ENCODE measurements at places on chromosomes 1 and 21.
A peak's percentile ranks its signal among the peaks of the same experiment; 100 is the strongest.

- no peak for DNase-seq
Observed at GRCh38 chr1:38624336-38625039, 235.1 kb downstream of the RRAGC start.

- DNase-seq: no peak
Observed at GRCh38 chr1:4045397-4046010, 145.4 kb upstream of the C1orf174 start.

- DNase-seq: no peak
Observed at GRCh38 chr1:240255922-240256321, 164.2 kb downstream of the FMN2 start.

DNA sequence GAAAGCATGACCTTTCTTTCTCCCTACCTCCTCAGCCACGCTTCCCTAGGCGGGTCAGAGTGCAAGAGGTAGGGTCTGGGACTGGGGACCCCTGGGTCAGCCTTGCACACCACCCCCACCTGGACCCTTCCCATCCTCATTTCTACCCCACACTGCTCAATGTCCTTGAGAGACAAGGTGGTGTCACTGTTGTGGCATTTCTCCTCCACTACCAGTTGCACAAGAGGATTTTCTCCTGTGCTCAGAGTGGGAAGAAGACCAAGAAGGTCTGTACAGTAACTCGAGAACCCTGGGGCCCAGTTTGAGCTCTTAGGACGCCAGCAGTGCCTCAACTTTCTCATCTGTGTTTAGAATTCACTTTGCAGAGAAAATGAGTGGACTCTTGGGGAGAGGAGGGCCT is 49.4 kb upstream of the CD34 start:
- no peak for DNase-seq

DNA sequence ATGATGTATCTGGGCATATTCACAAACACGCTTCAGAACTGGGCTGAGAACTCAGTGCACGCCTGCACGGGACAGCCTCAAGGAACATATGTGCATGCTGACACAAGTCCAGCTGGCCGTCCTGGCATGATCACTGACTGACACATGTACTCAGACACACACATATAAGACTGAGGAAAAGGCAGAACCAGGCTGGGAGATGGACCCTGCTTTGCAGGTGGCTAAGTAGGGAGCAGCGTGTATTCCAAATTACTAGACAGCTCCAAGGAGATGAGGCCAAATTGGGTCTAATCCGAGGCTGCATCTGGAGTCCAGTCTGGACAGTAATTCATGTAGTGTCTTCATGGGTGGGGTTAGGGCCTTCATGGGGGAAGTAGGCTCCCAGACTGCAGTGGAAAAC is 41.4 kb upstream of the GJB5 start:
- DNase-seq: no peak

DNA sequence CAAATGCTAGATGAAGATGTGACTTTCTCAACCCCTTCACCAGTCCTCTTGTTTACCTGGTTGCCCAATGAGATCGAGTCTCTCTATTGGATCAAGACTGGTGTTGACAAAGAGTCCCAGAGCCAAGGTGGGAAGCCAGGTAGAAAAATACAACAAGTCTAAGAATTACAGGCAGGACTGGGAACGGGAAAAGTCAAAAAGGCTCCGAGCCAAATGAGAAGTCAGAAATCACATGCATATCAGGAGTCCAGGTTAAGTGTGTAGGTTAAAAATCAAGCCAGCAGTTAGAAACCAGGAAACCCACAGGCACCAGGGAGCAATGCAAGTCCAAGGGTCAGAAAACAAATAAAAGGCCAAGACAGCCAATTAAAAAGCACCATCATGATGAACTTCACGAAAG is 27.4 kb upstream of the DUSP23 start:
- no peak for DNase-seq

- DNase-seq: peak; percentile 36
Observed at GRCh38 chr1:56396581-56396980, 182.8 kb downstream of the PLPP3 start.

GRCh38 chr21:32645261-32646182 is 33.3 kb upstream of the CFAP298 start:
- peak; percentile 9 for DNase-seq

DNA sequence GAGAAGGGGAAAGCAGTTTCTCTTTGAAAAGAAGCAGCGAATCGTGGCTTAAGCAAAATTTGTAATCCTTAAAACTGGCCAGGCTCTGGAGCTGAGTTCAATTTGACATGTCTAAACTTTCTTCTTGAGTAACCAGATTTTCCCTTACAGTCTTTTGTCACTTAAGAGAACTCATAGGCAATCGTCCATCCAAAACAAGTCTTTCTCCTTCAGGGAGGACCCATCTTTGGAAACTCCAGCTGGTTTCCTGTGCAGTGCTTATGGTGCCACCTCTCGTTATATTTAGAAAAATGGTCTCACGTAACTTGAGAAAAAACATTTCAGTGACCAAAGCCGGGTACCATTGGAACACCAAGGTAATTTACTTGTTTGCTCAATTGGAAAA is 1.8 kb upstream of the PTTG1IP start:
- no peak for DNase-seq

DNA sequence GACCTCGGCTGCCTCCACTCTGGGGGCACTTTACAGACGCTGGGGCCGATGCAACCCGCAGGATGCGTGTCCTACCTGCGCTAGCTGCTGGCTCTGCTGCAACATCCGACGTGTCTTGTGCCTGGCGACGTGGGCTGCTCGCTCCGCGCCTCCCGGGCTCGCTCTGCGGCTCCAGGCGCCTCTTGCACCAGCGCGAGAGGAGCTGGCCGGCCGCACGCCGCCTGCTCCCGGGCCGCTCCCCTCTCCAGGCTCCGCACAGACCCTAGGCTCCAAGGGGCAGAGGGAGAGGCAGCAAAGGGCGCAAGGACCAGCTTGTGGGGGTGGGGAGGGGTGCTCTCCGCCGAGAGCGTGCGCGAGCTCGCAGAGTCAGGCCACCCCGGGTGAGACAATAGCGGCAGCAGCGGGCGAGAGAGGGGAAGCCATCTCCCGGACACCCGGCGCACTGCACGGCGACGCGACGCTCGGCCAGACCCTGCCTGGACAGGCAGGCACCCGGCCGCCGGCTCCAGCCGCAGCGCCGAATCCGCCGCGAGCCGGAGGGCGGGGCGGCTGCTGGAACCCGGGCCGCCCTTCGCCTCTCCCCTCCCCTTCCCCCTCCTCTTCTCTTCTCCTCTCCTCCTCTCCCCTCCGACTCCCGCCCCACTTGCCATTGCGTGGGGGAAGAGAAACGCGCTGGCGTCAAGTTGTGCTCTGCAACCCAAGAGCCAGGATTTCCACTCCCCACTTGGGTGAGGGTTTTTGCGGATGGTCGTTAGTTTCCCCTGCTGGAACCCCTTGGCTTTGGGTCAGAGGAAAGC is at the start of gene PIK3C2B:
TSS of gene PIK3C2B (minus strand) at position 525 of the 797 bp plus-strand sequence. CDS start 25,003 bp downstream, outside the sequence.
- DNase-seq: peak; percentile 32

DNA sequence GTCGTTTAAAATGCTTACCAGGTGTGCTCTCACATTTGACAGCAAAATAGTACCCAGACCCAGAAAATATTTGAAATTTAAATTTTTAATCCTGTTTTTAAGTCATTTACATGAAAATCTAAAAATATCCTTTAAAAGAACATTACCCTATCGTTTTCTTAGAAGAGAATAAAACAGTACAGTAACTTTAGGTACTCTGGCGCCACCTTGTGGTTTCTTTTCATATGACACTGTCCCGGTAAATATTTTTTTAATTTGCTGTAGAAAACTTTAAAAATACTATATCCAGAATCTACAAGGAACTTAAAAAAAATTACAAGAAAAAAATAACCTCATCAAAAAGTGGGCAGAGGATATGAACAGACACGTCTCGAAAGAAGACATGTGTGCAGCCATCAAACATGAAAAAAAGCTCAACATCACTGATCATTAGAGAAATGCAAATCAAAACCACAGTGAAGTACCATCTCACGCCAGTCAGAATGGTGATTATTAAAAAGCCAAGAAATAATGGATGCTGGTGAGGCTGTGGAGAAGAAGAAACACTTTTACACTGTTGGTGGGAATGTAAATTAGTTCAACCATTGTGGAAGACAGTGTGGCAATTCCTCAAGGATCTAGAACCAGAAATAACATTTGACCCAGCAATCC is 129.2 kb downstream of the RGS21 start:
- no peak for DNase-seq

- DNase-seq: no peak
Observed at GRCh38 chr1:25820247-25821111, 725 bp downstream of the MTFR1L start.

- DNase-seq: no peak
Observed at GRCh38 chr1:214923278-214923915, 159.1 kb upstream of the KCNK2 start.

DNA sequence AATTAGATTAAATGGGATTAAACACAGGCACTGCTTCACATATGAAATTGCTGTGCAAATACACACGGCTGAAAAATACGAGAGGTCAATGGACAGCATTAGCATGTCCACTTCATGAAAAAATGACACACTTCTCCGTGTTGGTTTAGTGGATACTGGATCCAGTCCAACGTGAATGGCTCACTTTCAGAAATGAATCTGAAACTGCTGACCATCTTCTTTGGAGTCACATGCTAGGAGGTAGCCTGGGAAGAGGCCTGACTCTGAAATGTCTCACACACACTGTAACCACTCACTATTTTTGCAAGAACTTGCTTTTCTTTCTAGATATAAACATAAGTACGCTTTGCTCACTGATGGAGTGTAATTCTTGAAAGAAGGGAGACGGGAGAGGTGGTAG is 127.3 kb downstream of the HLCS start:
- DNase-seq: peak; percentile 40

- DNase-seq: no peak
Observed at GRCh38 chr1:77539519-77540142, 142.8 kb downstream of the ZZZ3 start.

DNA sequence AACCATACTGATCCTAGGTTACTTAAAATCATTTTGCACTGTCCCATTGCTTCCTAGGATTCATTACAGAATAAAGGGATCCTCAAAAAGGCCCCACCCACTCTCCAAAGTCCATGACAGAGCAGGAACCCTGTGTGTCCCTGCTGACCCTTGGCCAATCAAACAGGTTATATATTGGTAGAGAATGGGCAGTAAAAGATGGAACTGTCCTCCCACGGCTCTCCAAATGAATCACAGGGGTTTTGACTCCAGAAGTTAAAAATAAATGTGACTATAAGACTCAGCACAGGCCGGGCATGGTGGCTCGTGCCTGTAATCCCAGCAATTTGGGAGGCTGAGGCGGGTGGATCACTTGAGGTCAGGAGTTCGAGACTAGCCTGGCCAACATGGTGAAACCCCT is 65.5 kb downstream of the ACOT7 start:
- no peak for DNase-seq

DNA sequence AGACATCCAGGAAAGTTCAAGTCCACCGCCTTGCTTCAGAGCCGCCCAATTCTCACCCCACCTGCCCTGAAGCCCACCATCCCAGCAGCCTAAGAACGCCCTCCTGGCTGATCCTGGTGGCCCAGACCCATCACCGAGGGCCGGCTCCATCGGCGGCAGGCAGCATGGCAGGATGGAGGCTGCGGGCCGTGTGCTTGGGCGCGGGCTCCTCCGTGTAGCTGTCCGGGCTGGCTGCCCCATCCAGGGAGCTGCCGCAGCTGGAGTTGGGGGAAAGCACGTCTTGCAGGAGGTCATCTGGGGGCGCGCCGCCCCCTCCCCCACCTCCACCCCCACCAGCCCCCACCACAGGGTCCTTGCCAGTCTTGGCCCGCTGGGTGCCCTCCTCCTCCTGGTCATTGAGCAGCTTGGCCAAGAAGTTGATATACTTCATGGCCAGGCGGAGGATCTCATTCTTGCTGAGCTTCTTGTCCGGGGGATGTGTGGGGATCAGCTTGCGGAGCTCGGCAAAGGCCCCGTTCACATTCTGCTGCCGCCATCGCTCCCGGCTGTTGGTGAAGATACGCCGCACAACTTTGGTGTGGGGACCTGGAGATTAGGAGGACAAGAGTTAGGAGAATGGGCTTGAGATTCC is 12.3 kb downstream of the TAL1 start:
- no peak for DNase-seq

DNA sequence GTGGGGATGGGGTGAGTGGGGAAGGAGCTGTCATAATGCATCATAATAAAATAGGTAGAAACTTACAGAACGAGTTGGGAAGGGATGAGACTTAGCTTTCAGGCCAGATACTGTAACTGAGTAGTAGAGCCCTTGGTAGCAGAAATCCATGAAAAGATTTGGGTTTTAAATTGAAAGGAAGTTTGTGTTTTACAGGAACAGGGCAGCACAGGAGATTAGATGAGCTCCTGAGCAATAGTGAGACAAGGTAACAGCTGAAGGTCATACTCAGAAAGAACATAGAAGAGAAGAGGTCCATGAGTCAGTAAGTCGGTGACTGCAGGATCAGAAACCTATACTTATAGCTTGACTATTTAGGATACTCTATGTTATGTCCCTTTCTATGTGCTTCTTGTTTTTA is 7.3 kb downstream of the MAP10 start:
- no peak for DNase-seq

DNA sequence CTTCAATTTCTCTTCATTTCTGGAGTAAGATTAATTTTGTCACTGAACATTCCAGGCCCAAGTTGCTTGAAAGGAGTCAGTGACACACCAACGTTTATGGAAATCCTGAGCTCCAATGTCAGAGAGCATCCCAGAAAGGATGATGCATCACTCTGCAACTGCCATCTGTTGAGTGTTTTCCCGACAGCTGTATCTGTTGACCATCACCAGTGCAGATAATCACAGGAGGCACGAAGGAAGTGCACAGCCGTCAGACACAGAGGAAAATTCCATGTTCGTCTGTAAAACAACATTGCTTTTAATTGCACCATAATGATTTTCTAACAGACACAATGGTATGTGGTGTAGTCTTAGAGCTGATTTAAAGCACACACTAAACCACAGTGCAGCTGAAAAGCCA is 376.7 kb upstream of the ADGRL2 start:
- DNase-seq: peak; percentile 25

- DNase-seq: no peak
Observed at GRCh38 chr21:45910548-45911221, 70.9 kb upstream of the COL6A1 start.

- DNase-seq: no peak
Observed at GRCh38 chr1:181100015-181100905, 11.8 kb downstream of the IER5 start.

DNA sequence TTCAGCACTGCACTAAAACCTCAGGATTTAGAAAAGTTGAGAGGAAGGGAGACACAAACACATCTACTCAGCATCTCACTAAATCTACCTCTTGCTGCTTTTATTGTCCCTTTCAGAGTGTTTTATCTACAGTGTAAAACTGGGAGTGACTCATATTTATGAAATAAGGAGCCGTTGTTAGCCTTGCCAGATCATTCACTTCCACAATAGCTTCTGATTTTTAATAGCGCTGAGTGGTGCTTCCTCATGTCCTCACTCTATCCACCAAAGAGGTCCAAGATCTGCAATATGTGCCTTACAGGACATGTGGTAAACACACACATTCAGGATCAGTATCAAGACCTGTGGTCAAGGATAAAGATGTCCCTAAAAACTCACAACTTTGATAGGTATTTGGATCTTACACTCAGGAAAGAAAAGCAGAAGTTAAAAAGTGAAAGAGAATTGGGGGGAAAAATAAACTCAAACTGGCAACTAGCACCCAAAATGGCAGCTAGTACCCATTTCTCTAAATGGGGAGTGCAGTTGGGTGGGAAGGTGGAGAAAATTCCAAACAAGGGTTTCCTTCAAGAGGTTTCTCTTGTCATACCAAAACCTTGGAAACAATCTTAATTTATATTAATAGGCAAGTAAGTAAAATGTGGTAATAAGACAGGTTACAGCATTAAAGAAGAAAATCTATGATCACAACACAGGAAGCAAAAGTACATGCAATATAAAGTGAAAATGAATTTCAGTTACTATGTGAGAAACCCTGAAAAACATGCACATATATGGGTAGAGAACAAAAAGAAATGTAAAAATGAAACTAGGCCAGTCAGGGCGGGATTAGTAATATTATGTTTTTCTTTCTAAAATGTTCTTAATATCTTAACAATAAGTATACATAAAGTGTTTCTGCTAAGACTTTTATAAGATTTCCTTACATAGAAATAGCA is 15.9 kb downstream of the DUSP10 start:
- DNase-seq: no peak

All from NCI-H748 treated with DMSO at 0.1 percent for 48 hours (cell line).